Stimulated activated CD4-positive, alpha-beta T cell treated with anti-CD3 and anti-CD28 coated beads, Interleukin-1b, Interleukin-23, amount 100 ng/mL, for 1 hour (primary cell): ENCODE measurements at places on chromosomes 6 and 20.

DNA sequence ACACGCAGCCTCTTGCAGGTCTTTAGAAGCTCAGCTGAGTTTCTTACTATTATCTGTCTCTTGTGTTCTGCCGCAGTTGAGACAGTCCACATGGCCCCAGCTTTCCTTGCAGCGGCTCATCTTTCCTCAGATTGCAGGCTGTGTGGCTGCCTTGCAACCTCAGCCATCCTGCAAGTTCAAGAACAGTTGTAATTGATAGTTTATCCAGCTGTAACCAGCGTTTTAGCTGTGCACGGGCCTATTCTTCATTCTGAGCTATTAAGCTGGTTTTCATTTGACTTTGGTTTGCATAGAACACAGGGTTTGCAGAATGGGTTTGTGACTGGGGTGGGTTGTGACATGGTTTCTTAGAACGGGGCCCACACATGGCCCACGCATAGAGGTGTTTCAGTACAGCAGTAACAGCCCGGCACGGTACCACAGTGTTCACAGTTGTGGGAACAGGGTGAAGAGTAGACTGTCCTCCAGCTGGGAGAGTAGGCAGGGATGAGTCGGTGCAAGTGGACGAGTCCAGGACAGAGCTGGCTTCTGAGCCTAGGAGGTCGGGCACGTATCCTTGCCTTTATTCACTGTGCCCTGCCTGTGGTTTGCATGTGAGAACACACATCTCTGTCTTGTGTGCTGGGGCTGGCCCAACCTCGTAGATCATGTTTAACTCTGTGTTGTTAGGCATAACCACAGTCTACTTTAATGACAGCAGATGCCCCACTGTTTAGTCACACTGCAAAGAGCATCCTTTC, 89.2 kb downstream of the RPP40 start:
- DNase-seq, result no peak

DNA sequence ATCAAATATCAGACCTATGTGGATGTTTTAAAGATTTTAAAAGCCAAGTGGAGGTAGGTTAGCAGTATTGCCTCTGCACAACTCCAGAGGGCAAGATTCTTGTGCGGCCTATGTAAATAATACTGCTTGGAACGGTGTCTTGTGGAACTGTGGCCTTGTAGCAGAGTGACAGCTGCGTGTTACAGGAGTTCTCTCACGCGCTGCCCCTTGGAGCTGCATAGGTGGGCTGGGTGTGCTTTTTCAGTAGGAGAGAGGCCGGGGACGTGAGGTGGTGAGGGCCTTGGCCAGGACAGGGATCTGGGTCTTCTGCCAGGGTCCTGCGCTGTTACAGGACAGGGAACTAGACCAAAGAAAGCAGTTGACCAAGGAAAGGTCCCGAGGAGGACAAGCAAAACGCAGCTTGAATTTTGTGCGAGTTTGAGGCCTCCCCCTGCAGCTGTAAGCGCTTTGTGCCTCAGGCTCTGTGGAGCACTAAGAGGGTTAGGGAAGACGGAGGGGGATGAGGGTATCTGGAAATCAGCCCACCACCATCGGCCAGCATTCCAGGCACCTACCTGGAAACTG, 1.5 kb downstream of the TMEM181 start:
- no peak for DNase-seq

DNA sequence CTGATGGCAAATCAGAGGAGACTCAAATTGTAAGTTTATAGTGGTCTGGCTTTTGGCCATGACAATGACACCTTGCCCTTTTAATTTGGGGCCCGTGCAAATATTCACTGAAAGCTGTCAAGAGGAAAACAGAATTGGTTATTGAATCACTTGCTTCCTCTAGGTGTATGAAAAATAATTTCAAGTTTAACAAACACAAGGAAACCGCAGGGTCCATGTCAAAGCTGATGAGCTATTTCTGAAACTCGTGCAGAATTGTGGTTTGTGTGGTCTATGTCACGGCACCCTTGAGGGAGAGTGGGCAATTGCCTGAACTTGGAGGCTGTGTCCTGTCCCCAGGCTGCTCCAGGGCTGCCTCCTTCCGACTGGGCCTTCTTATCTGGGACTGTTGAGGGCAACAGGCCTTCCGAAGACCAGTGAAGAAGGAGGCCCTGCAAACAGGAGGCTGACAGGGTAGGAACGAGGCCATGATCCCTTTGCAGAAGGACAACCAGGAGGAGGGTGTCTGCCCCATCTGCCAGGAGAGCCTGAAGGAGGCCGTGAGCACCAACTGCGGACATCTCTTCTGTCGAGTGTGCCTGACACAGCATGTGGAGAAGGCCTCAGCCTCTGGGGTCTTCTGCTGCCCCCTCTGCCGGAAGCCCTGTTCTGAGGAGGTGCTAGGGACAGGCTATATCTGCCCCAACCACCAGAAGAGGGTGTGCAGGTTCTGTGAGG, 788 bp downstream of the TRIM40 start:
- DNase-seq, result no peak

GRCh38 chr20:63642527-63643247, 10.5 kb downstream of the STMN3 start:
- no peak for DNase-seq

- no peak for DNase-seq
These were observed 209.8 kb downstream of the HIVEP2 start for GRCh38 chr6:142735204-142735603.

DNA sequence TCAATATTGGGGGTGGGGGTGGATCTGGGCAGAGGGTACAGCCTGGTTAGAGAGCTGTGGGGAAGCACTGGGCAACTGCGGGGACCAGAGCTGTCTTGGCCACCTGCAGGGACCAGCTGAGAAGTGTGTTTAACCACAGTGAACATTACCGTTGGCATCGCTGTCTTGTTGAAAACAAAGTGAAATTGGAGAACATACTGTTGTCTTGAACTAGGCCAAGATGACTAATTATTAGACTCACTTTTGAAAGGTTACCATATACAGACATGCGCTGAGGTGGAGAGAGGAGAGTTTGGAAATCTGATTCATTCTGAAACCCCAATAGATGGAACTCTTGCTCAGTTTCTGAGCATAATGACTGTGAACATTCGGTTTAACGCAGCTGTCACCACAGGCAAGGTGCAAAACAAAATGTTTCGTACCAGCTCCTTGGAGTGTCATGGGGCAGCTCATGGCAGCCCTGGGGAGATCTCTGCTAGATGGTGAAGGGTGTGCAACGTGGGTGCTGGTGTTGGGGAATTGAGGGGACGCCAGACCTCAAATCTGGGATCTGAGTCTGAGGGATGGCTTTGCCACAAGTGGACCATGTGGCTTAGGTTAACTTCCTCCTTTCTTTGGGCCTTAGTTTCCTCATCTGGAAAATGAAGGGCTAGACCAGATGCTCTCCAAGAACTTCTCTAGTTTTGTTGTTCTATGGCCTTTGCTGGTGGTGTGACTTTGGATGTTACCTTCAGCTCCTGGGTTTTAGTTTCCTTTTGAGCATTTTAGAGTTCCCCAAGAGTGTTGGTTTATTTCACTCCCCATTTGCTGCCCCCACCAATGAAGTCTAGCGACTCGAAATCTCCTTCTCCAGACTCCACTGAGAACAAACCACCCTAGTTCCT, 24.6 kb upstream of the GTSF1L start:
- DNase-seq, result no peak
